Stimulated activated CD8-positive, alpha-beta memory T cell treated with anti-CD3 and anti-CD28 coated beads, Interleukin-12 subunit alpha, Interleukin-12 subunit beta, amount 100 ng/mL, for 4 hours (primary cell): ENCODE measurements at places on chromosomes 16 and 17.

DNA sequence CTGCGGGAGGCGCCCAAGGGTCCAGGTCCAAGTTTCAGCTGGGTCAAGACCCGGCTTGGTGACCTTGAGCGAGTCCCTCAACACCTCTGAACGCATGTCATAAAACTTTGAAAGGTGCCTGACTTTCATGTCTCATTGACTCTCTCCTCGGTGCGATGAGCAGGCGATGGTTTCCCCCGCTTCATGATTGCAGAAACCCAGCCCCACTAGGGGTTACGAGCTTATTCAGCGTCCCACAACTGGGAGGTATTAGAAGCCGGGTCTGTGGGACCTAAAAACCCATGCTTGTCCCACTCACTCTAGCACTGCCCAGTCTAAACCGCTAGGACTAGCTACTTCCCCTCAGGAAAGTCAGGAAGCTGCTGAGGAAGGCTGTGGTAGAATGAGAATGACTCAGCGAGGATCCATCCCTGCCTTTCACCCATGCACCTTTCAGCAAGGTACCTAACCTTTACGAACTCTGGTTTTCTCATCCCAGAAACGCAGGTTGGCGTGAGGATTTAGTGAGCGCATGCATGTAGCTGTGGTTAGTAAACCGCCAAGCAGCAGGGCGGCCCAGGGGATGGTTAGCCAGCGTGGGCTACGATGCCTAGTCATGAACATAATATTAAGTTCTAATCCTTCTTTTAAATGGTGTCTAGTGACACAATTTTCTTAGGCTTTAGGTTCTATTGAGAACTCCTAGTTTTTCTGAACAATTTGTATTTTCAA lies 26.2 kb upstream of the RFFL start:
- no peak for DNase-seq

DNA sequence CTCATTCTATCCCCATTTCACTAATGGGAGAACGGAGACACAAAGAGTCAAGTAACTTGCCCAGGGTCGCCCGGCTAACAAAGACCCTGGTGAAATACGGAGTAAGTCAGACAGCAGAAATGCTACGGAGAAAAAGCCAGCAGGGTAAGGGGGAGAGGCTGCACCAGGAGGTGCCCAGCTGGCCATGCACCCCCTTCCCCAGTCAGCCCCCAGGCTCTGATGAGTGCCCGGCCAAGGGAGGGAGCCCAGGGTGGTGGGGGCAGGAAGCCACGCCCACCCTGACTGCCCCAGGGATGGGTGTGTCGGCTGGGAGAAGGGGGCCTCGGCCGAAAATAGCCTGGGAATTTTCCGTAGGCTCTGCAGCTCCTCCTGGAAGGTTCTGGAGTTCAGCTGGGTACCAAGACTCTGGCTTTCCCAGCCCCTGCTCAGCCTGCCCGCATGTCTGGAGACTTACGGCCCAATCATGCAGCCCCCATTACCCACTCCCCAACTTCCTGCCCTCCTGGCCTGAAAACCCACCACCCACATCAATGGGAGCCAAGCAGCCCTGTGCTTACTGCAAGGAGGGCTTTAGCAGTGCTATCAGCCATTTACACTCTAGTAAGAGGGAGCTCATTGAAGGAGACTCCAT lies 4.2 kb downstream of the CARHSP1 start:
- no peak for DNase-seq

DNA sequence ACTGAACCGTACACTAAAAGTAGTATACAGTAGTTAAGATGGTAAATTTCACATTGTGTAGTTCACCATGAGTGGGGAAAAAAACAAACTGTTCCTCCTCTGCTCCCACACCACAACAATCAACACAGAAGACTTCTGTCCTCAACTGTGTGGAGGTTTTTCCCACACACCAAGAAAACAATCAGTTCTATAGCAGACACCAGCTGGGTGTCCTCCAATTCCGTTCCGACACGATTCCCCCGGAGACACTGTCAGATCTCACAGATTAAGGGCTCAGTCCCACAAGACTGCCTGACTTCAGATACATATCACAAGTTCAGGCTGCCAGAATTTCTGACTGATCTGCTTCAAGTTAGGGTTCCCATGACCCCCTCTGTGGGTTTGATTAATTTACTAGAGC lies 31.8 kb downstream of the BBS2 start:
- no peak for DNase-seq

GRCh38 chr16:88013091-88013609 lies 61.9 kb downstream of the BANP start:
- DNase-seq, result no peak

DNA sequence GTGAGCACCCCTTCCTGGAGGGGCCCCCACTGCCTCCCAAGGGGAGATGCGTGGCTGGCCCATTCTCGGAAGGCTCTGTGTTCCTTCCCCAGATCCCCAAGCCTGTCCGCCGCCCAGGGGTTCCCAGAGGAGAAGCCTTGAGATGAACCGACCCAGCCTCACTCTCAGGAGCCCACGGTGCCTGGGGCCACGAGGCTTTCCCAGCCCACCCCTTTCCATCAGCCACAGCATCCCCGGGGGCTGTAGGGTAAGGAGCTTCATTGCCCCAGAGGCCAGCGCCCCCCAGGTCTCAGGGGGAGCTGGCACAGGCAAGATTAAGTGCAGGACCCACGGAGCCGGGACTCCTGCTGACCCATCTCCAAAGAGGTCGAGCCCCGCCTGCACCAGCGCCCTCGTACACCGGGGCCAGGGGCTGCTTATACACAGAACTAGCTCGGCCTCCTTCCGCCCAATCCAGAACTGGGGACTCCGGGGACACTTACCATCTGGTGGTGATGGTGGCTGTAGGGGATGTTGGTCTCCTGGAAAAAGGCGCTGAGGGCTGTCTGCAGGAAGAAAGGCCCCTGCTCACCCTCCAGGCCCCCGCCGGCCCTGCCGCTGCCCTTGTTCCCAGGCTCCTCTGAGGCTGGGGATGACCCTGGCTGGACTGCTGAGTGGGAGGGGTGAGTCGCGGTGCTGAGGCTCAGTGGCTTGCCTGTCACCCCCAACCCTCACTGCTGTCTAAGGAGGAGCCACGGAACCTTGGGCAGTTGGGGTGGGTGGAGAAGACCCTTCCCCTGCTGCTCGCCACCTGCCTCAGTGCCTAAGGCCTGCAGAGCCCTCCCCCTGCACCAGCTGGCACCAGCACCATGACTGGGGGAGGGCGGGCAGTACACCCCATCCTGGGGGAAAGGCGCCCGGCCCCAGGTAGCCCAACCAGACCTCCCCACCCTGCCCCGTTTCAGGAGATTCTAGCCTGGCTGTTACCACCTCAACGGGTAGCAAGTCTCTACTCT lies 4.4 kb downstream of the UBALD1 start:
- no peak for DNase-seq

- no peak for DNase-seq
Measured at GRCh38 chr16:67731071-67731752, 12.1 kb upstream of the GFOD2 start.

DNA sequence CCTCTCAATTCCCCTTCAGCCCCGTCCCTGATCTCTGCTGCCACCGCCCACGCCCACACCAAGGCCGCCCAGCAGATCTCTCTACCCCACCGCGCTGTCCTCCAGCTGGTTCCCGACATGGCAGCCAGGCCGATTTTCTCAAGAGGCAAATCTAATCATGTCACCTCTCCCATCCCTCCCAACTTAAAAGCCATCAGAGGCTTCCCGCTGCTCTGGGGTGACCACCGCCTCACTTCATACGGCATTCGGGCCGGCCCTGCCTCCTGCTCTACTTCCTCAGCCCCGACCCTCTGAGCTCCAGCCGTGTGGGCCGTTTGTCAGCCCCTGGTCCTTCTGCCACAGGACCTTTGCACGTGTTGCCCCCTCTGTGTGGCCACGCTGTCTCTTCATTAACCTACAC lies 63.2 kb downstream of the RPH3AL start:
- no peak for DNase-seq

GRCh38 chr17:67377488-67378453 lies 690 bp downstream of the PITPNC1 start:
- peak; percentile 37 for DNase-seq

DNA sequence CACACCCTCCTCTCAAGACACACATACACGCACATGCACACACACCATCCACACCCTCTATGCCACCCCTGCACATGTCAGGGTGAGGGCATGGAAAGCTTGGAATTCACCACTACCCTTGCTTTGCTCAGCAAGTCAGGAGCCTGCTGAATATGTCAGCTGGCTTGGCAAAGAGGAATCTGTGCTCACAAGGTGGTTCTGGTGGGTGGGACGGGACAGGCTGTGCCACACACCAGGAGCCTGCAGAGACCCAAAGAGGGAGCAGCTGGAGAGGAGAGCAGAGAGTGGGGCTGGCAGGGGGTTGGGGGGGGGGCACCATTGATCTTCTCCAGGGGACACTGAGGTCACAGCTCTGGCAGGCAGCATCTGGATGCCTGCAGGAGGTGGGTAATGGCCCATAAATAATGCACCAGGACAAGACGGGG lies 48.7 kb upstream of the NDRG4 start:
- DNase-seq, result no peak

GRCh38 chr17:42212382-42212781 lies 18.1 kb upstream of the GHDC start:
- DNase-seq, result no peak

DNA sequence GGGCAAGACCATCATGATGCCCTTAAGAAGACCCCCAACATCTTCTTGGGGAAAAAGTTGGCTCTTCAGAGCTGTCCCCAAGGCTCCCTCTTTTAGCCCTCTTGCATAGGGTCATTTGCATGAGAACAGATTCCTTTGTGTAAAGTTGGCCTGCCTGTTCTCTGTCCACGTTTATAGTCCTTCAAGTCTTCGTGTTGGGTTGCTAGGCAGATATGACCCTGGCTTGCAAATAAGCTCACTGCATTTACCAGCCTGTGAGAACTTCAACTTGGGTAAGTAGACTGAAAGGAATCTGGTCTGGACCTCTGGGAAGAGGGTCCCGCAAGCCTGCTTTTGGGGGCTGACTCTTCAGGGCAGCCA lies 2.9 kb downstream of the ARSG start:
- no peak for DNase-seq

DNA sequence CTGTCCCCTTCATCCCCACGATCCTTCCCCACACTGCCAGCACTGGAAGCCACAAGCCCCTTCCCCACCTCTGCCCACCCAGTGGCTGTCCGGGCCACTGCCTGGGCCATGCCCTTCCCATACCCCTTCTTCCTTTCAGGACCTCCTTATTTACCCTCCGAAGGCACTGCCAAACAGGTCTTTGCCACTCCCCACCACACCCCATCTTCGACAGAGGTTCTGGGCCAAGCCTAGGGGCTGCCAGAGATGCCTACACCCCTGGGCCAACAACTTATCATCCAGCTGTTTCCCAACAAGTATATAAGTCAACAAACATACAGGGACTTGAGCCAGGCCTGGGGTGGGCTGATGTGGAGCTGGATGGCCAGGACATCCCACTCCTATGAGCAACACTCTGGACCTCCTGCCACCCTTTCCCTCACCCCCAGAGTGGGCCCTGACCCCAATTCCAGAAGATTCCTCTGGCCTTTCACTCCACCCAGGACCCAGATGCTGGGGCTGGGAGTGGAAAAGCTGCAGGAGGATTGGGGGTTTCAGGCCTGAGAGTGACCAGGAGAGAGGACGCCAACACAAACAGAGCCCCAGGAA lies 1.5 kb upstream of the PPP1R1B start:
- DNase-seq, result no peak

GRCh38 chr16:2919511-2920255 lies 8.0 kb downstream of the FLYWCH1 start:
- no peak for DNase-seq

DNA sequence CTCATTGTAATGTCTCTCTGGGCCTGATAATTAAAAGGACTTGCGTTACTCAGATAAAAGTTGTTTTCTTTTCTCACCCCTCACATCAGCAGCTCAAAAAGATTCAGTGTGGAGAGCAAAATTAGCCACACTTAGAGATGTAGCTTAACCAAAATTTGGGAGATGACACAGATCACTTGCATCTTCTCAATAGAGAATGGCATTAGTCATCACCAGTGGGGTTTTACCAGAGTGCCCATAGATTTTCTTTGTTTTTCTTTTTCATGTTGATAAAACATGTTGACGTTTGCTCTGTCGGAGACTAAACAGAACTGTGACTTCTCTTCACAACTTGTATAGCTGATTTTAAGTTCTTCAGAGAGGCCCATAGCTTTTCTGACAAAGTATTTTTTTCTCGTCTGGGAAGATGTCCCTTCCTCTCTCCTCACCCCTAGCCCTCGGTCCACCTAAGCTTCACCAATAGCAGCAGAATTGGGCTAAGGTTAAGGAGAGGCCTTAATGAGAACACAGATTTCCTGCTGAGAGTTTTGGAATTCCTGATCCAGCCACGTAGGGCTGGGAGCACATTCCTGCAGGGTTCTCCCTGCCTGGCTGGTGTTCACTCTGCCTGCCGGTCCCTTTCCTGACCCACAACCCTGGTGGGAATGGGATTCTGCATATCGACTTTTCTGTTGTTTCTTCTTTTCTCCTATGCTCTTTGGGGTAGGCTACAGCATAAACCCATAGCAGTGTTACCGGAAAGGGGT lies 92.6 kb downstream of the CACNG3 start:
- no peak for DNase-seq

DNA sequence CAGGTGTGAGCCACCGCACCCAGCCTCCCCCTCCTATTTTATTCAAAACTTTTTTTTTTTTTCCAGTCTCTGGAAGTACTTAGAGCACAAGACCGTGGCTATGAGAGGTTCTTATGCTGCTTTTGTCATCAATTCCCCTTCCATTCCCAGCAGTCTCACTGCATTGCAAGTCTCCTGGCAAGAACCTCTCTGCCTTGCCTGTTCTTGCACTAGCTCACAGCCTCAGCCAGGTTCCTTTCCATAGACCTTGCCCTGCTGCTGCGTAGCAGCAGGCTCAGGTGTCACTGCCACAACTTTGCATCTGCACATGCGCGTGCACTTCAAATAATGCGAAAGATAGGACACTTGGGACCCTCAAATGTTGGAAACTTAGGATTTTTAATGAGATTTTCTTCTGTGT lies 15.6 kb downstream of the ATP6V0A1 start:
- DNase-seq, result no peak

- DNase-seq, result no peak
Measured at GRCh38 chr17:48236681-48237134, 129.1 kb downstream of the SNX11 start.

- no peak for DNase-seq
Measured at GRCh38 chr17:32564325-32564724, 77.5 kb downstream of the CDK5R1 start.

DNA sequence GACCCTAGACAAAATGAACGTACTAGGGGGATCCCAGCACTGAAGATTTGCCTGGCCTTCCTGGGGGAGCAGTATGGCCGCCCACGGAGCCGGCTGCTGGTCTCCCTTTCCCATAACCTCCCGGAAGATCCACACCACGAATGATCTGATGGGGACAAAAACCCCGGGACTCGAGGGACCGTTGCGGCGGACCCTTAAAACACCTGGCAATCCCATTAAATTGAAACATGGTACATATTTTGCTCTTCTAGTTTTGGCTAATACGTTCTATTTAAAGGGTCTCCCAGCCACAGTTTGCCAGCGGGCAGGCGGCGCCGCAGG lies 45.2 kb upstream of the LCMT1 start:
- DNase-seq, result no peak

- DNase-seq, result no peak
Measured at GRCh38 chr17:12603566-12603965, 62.1 kb upstream of the MYOCD start.

GRCh38 chr16:20906341-20907255 lies 6.0 kb downstream of the LYRM1 start:
- DNase-seq, result no peak

GRCh38 chr17:34758316-34758715 lies 178.9 kb downstream of the TMEM132E start:
- no peak for DNase-seq
